ENCODE measurements at places on chromosomes 12 and 14.

- no peak for DNase-seq
Measured at GRCh38 chr12:55686366-55687010, 21.2 kb downstream of the ITGA7 start.

DNA sequence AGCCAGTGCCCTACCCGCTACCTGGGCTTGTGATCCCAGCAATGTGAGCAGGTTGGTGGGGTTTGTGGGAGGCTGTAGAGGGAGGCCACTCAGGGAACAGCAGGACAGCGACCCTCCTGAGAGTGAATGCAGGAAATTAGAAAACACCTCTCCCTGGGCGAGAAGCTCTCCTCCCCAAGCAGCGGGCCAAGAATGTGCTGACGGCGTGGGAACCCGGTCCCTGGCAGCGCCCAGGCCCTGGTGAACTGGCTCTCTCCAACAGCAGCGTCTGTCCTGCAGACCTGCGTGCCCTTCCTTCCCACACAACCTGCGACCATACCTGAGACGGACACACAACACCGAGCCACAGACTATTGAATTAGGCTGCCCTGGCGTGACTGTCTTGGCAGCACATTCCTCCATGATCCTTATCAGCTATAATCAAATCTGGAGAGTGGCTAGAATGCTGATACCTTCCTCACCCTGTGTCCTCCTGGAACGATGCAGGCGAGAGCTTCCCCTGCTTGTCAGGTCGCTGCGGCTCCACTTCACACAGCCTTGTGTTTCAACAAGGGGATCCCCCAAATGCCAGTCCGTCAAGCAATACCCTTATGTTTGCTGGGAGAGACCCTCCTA lies 114.8 kb upstream of the GSC start:
- no peak for DNase-seq

- no peak for DNase-seq
Measured at GRCh38 chr12:106144847-106145246, 6.1 kb upstream of the NUAK1 start.

DNA sequence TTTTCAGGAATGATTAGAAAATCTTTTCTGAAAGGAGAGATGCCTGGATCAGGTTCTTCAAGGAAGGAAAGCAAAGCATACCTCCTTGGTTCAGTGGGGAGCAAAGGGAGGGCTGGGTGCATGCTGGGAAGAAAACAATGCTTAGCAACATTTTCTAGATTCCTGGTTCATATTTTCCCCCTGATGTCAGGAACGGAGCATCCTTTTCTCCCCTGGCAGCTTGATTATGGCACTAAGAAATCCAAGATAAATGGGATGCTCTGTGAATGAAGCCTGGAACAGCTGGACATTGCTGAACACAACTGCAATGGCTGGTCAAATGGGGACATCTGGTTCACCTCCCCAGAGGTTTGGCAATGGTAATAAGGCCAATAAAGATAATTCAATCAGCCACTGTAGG lies 50.9 kb downstream of the KCNA5 start:
- no peak for DNase-seq

- DNase-seq = no peak
Measured at GRCh38 chr12:69324797-69325466, 23.2 kb upstream of the LYZ start.

- no peak for DNase-seq
Measured at GRCh38 chr12:12474931-12475795, 87.5 kb downstream of the DUSP16 start.

- DNase-seq = no peak
Measured at GRCh38 chr12:48985475-48985897, 7.4 kb downstream of the WNT1 start.

- DNase-seq = no peak
Measured at GRCh38 chr14:21923820-21924219, 250.2 kb upstream of the OR4E1 start.

DNA sequence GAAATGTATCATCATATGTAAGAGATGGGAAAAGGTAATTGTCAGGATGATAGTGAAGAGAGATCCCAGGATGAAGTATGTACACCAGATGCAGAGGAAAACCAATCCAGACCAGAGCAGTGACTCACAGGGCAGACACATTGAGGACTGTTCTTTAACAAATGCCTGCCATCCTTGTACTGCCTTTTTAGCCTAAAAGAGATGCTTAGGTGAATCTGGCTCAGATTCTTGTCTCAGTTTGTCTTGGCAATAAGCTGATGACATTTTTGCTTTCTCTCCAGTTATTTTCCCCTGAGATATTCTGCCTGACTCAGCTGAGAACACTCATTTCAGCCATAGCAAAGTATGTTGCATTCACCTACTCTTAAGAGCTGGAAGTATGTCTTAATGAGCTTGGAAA lies 405.3 kb upstream of the USP15 start:
- no peak for DNase-seq

DNA sequence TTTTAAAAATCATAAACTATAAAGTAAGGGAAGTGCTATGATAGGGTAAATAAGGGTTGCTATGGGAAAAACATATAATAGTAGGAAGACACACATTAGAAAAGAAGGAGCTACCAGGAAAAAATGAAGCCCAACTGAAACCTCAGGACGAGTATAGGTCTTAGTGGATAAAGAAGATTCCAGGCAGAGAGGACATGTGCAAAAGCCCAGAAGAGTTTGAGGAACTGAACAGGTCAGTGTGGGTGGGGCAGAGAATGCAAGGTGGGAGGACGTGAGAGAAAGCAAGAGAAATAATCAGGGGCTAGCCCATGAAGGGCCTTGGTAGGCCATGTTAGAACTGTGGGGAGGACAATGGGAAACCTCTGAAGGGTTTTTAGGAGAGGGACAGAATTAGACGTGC lies 109.5 kb downstream of the DENND5B start:
- no peak for DNase-seq

DNA sequence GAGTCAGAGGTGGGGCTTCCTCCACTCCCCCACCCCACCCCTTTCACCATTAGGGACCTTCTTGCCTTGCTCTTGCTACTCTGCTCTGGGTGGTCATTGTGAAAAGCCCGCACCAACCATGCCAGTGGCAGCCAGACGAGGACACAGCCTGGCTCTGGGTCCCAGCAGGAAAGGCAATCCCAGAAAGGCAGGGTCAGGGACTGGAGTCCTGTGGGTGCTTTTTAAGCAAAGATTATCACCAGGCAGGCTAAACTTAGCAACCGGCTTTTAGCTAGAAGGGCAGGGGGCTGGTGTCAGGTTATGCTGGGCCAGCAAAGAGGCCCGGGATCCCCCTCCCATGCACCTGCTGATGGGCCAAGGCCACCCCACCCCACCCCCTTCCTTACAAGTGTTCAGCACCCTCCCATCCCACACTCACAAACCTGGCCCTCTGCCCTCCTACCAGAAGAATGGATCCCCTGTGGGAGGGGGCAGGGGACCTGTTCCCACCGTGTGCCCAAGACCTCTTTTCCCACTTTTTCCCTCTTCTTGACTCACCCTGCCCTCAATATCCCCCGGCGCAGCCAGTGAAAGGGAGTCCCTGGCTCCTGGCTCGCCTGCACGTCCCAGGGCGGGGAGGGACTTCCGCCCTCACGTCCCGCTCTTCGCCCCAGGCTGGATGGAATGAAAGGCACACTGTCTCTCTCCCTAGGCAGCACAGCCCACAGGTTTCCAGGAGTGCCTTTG lies 1.2 kb upstream of the GAPDH start:
- peak; percentile 16 for DNase-seq

GRCh38 chr14:99436247-99437180 lies 44.1 kb downstream of the SETD3 start:
- no peak for DNase-seq

GRCh38 chr12:52612431-52613383 lies 5.7 kb downstream of the KRT73 start:
- no peak for DNase-seq

GRCh38 chr12:33721561-33721960 lies 281.9 kb upstream of the SYT10 start:
- DNase-seq = no peak

GRCh38 chr12:60096727-60097126 lies 500.9 kb downstream of the SLC16A7 start:
- DNase-seq = no peak

DNA sequence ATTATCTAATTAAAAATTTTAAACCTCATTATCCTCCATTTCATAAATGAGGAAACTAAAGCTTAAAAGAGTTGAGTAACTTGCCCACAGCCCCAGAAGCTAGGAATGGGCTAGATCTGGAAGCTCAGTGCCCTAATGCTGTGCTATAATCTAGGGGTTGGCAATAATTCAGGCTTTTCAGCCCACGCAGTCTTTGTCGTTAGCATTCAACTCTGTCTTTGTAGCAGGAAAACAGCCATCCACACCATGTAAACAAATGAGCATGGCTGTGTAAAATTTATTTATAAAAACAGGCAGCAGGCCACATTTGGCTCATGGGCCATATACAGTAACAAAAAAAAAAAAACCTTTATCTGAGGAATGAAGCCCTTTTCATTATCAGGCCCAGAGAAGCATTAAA lies 92.4 kb upstream of the OVCH1 start:
- no peak for DNase-seq

- DNase-seq = no peak
Measured at GRCh38 chr12:91180582-91181395, 1.8 kb downstream of the DCN start.

DNA sequence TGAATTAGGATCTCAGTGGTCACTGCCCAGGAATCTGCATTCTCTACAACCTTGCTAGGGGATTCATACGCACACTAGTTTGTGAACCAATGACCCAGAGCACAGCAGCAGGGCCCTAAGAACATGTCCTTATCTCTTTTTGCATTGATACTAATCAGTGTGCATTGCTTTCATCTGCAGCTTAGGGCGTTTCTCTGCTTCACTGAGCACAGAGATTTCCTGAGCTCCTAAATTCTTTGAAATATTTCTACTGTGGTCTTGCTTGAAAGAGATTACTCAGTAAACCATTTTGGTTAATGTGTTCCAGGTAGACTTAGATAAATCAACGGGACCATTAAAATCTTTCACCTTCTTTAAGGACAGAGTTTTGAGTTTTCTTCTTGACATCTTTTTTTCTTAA lies 351.3 kb upstream of the KITLG start:
- no peak for DNase-seq

GRCh38 chr14:64198486-64198885 lies 95.7 kb downstream of the ESR2 start:
- DNase-seq = no peak

DNA sequence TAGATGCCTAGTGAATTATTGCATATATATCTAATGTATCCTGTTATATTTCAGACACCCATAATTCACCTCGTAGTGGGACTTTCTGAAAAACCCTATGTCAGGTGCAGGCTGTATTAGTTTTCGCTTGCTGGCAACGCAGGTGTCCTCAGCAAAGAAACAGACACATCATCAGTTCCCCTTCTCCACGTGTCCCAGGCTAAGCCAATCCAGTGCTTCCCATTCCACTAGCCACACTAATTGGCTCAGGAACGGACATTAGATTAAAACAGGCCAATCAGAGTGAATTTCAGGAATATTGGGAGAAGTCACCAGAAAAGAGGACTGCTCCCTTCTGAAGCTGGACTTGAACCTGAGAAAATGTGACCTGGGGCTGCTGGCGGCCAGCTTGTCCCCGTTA lies 151.3 kb downstream of the PTPN11 start:
- no peak for DNase-seq

DNA sequence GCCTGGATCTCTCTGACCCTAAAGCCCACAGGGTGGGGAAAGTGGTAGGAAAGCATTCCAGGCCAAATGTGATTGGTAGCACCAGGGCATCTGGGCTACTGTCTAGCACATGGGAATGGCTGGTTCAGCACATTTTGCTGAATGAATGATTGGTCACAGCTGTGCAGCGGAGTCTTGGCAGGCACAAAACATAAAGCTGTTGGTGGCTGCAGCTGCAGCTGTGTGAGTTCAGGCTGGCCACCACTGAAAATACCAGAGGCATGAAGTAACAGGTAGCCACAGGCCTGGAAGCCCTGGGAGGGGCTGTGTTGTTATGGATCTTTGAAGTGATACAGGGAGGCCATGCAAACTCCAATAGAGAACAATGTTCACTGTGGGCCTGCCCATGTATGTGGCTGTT lies 72.7 kb downstream of the MYRFL start:
- no peak for DNase-seq

GRCh38 chr14:75646762-75647161 lies 13.9 kb downstream of the ERG28 start:
- DNase-seq = no peak

DNA sequence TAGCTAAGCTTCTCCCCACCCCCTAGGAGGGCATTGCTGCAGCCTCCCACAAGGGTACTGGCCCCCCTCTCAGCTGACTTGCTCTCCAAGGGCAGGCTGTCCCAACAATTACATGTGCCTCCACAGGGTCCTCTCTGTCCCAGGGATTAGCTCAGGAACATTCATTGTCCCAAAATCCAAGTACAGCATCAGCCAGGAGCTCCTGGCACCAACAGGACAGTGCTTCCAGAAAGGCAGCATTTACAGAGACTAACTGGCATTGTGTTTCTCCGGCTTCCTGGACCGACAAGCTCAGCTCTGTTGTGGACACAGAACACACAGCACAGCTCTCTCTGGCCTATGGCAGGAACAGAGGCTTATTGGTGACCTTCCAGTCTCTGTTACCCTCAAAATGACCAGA lies 21.7 kb downstream of the ABCD4 start:
- no peak for DNase-seq

GRCh38 chr14:22559041-22559440 lies 30.0 kb downstream of the DAD1 start:
- DNase-seq = no peak

DNA sequence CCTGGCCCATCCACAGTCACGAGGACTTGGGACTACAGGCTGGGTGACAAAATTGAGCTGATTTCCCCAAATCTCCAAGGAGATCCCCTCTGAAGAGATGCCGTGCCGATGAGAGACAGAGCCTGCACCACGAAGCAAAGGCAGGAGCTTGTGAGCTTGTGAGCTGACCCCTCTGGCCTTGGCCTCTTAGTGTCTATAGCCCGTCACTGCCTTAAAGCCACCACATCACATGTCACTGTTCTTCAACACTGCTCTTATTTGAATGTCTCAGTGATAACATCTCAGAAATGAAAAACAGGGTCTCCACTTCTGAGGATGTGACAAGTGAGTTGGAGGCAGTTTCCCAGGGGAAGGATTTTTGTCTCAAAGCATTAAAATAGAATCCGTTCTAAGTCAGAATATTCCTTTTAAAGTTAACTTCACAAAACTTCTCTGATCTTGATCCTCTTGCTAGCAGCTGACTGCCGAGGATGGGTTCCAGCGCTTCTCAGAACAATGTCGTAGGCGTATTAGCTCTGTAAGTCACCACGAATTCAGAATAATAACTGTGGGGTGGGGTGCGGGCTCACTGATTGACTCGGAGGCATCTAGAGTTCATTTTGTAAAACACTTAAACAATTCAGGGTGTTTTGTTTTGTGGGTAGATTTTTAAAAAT lies 37.5 kb downstream of the CHST11 start:
- no peak for DNase-seq
